ENCODE measurements at places on chromosomes 4 and X.

- no peak for DNase-seq
Measured at GRCh38 chrX:16579517-16579916, 70.4 kb upstream of the S100G start.

GRCh38 chr4:168724686-168725411 lies 228.0 kb downstream of the PALLD start:
- no peak for DNase-seq

DNA sequence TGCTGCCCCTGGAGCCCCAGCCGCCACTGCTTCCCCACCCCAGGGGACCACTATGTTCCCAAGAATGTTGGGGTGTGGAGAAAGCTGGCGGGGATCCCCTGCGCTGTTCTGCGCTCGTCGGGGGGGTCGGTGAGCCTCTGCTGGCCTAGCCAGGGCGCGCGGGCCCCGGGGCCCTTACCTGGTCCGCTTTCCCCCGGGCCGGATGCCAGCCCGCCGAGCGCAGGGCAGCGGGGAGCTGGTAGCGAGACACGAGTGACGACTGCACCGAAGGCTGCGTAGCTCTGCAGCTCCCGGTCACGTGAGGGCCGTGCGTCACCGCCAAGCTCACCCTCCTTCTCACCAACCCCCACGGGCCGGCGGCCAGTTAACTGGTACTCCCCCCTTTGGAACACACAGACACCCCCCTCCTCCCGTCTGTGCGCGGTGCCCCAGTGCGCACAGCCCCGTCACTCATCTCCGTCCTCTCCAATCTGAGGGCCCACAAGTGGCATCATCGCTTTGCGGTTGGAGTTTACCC lies at the start of gene BEX1:
Gene BEX1 (minus strand): TSS at position 254 of the 517 bp plus-strand sequence. CDS start 897 bp downstream, outside the sequence.
- no peak for DNase-seq

- no peak for DNase-seq
Measured at GRCh38 chr4:14749910-14750309, 252.4 kb upstream of the CPEB2 start.

DNA sequence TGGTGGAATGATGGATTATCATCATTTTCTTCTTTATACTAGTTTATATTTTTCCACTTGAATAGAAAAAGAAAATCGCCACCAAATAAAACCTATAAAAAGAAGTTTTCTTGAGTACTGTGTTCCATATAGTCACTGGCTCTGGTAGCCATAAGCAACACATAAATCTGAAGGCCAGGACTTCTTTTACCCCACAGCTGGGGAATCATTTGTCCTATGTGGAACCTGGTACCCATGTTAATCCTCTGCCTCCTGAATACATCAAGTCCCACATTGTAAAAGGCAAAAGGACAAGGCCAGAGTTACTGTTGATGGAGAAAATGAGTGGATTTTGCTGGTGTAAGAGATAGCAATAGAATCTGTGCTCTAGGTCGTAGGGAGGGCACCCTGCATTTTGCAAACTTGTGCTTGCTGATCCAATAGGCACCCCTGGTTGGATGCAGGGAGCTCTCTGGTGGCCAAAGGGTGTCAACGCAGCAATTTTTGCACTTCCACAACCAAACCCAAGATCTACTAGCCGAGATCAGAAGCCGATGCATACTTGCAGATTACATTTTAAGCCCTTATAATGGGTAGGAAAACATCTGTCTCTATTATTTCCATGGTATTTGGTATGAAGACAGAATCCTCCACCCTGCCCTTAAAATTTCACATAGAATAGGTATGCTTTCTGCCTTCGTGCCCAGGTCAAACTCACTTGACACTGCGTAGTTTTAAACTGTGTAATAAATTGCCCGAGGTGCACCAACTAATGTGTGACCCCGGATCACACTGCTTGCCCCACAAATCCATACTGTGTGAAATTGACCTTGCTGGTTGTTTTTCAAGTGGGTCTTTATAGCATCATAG lies 146.2 kb upstream of the SCML1 start:
- no peak for DNase-seq

DNA sequence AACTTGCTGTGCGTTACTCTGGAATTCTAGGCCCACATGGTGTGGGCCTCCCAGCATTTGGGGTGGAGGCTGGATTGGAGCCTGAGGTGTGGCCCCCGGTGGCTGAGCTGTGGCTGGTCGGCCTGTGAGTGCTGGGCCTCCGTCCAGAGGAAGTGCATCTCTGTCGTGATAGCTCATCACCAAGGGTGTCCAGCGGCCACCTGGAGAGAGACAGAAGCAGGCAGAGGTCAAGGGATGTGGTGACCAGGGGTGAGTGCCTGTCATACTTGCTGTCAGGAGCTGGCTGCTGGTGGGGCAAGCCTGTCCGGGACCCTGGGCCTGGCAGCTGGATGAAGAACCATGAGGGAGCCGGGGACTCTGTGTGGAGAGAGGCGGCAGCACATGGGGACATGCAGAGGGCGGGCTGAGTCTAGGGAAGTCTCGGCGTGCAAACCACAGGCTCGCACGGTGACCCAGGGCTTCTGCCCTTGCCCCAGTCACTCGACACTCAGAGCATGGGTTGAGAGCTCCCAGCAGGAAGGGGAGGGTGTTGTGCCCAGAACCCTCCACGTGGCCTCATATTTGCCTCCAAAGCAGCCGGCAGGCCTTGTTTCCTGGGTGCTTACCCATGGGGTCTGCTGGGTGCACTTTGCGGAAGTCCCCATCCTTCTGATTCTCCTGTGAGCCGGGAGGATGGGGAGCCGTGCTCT lies 6.2 kb downstream of the SORCS2 start:
- no peak for DNase-seq
